Activated CD8-positive, alpha-beta memory T cell treated with anti-CD3 and anti-CD28 coated beads for 4 hours (primary cell): ENCODE measurements at places on chromosomes 13 and 19.

- no peak for DNase-seq
These were observed 225.8 kb downstream of the UQCRFS1 start for GRCh38 chr19:28987177-28987576.

GRCh38 chr13:50636007-50636704, 207.3 kb downstream of the DLEU7 start:
- DNase-seq = no peak

GRCh38 chr13:31124204-31124603, 37.5 kb downstream of the HSPH1 start:
- no peak for DNase-seq

DNA sequence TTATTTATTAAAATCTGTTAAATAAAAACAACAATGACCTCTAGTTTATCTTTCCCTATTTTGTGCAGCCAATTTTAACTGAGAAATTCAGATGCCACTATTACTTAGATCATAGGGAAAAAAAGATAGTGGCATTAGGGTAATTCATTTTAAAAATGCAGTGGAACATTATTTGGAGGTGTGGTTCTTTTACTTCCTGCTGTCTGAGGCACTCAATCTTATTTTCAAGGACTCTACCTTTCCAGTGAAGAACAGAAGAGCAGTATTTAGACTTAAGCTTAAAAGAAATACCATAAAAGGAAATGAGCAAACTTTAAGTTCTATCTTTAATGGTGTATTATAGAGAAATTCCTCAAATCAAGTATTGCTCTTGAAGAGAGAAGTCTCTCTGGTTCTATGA, 342.6 kb upstream of the KLF12 start:
- DNase-seq = no peak

DNA sequence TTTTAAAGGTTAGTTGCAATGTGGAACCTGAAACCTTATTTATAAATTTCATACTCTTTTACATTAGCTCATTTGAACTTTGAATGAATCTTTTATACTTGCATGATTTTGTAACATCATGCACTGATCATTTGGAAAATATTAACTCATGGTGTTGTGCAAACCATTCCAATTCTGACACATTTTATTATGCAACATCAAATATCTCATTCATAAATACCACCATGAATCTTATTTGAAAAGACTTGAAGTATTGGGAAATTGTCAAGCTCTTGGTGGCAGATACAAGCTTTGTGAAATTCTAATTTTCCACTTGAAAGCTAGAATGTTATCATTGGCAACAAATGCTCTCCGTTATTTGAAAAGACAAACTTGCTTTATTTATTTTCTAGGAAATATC, 379.9 kb upstream of the PCDH20 start:
- DNase-seq = no peak

- no peak for DNase-seq
These were observed 6.3 kb upstream of the KCTD12 start for GRCh38 chr13:76892488-76892887.

DNA sequence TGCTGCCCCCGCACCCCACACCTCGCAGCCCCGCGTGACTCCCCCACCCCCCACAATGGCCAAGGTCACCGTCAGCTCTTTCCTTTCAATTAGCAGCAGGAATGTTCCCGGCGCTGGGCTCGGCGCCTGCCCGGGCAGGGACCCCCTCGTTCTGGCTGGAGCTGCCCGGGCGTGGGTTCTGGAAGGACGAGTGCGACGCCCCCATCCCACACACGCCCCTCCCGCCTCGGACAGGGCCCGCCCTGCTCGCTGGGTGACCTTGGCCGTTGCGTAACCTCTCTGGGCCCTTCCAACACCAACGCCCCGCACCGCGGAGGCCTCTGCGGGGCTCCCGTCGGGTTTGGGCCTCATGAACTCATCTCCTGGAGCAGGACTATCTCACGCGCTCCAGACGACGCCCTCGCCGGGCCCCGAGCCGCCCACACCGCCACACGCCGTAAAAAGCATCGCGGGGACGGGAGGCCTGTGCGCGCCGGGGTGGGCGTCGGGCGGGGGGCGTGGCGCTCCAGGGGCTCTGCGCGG, 10.3 kb downstream of the PALM start:
- no peak for DNase-seq

- no peak for DNase-seq
These were observed 65.3 kb downstream of the ABCC4 start for GRCh38 chr13:95235974-95236373.

DNA sequence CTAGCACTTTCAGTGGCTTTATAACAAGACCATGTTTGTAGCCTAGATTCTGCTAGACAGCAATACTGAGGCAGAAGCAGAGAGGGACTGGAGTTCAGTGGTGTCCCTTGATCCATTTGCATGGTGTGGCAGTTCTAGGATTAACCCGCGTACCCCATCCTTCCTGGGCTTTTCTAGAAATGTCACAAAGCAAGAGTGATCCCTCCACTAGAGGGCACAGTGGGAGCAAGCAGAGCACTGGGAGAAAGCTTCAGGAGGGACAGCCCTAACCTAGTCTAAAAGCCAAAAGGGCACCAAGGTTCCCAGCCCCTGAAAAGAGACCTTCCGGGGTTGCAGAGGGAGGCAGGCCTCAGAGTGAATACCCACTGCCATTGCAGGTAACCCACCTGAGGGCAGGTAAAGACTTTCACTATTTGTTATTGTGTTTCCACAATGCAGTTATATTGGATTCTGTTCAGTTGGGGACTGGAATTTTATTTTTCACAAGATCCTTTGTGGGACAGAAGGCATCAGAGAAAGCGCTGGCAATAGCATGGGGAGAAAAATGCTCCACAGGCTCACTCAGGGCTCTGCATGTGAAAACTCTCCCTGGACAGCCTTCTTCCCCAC, 170.6 kb downstream of the FLT1 start:
- DNase-seq = peak; percentile 6

DNA sequence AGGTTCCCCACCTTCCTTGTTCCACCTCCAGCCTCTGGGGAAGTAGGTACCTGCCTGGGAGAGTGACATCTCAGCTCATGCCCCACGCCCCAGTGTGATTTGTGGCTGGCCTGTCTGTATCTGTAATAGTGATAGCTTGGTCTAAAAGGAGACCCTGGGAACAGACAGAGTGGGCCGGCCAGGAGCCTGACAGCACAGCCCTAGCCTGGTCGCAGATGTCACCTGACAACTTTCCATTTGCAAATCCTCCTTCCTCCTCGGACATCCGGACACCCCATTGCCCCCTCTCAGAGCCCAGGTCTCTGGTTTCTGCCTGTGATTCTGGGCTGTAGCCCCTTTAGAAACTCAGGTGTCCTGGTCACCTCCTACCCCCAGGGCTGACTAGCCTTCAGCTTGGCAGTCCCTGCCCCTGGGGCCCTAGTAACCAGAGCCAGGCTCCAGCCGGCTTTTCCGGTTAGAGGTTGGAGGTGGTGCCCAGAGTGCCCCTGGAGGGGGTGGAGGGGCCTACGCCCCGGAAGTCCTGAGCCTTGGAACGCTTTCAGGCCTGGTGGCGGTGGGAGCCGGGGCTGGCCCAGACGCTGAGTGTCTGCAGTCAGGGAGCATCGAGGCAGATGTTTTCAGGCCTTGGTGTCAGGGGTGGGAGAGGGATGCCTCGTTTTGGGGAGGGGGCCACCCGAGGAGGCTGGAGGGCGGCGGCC, 6.5 kb downstream of the LRRC8E start:
- DNase-seq = no peak

DNA sequence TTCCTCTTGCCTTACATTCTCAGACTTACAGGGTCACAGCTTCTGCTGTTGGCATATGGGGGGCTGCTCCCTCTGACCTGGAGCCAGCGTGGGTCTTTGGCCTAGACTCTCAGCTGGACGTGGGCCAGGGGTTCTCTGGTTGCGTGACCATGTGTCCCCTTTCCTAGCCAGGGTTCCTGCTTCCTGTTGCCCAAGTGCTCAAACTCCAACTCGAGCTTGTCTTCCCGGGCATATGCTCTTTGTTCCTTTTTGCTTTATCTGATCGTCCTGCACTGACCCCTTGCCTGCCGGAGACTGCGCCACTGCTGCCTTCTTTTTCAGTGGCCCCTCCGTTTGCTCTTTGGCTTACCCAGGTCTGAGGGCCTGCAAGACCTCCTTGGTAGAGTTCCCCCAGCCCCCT, 25.3 kb upstream of the GPR183 start:
- DNase-seq = no peak

DNA sequence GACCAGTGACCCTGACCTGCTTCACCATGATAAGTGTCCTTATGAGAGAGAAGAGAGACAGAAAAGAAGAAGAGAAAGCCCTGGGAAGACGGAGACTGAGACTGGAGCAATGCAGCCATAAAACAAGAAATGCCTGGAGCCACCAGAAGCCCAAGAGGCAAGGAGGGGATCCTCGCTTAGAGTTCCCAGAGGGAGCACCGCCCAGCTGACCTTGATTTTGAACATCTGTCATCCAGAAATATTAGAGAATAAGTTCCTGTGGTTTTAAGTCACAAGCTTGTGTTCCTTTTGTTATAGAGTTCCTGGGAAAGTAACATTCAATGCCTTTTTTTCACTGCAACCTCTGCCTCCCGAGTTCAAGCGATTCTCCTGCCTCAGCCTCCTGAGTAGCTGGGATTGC, 20.2 kb downstream of the CERS1 start:
- no peak for DNase-seq

GRCh38 chr13:110507678-110508381, 53.7 kb downstream of the RAB20 start:
- DNase-seq = no peak

DNA sequence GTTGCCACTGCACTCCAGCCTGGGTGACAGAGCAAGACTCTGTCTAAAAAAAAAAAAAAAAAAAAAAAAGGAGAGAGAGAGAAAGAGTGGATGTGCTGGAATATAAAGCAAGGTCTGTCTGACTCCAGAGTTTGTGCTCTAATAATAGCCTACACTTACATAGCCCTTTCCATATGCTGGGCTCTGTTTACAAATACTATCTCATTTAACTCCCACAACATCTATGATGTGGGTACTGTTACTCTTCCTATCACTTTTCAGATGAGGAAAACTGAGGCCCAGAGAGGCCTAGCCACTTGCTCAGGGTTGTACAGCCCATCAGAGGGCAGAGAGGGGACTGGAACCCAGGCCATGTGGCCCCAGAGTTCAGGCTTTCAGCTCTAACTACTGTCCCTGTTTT, 15.9 kb upstream of the PAK4 start:
- DNase-seq = no peak

DNA sequence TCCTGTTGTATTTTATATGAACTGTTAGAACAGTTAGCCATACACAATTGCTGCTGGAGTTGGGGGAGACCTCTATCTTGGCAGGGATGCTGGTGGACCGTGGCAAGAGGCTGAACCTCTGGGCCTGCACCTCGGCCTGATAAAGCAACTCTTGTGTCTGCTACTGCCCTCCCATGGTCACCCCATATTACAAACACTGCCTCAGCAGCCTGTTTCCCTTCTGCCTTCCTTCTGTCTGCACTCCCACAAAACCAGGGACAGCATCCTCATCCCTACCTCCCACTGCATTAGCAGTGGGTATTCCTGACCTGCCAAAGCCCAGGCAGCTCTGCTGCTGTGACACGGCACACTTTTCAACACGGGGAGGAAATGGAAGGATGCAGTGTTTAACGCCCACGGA, 456.4 kb downstream of the FGF14 start:
- DNase-seq = no peak

DNA sequence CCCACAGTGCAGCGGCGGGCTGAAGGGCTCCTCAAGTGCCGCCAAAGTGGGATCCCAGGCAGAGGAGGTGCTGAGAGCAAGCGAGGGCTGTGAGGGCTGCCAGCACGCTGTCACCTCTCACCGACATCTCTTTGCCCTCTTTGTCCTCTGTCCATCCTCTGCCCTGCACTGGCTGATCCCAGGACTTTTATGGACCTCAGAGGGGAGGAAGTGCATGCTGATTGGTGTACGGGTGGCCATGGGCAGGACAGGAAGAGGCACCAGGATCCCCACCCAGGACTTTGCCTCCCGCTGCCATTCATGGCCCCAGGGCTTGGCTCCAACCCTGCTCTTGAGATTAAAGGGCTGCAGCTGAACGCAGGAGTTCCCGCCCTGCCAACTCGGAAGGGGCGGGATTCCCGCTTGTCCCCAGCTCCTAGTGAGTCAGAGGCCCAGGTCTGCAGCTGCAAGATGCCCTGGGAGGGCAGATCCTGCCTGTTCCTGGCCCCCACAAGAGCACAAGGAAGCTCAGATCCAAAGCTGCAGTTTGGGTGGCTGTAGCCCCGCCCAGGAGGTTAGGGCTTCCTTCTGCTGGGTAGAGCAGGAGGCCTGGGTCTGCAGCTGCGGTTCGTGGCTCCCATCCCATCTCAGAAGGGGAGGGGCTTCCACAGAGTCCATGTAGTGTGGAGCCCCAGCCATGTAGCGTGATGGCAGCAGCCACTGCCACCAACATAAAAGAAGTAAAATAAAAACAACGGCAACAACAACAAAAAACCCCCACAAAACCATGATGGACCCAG, 1716.7 kb downstream of the SLITRK1 start:
- DNase-seq = no peak

DNA sequence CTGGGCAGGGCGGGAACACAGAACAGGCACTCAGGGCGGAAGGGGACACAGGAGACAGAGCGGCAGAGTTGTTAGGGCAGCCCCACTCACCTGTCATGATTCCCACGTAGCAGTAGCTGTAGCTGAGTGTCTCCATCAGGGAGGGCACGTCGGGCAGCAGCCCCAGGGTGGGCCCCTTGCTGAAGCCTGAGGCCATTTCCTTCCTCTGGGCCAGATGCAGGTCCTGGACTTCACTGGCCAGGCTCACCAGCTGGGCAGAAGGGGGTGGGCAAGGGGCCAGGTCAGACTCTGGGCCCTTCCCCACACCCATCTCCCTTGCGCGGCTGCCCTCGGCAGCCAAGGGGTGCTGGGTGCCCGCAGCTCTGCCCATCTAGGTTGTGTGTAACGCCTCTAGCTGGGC, 5.9 kb downstream of the MBOAT7 start:
- DNase-seq = no peak

- DNase-seq = no peak
These were observed 224.5 kb downstream of the DCLK1 start for GRCh38 chr13:35906636-35907035.

GRCh38 chr13:59607780-59608233, 555.9 kb downstream of the DIAPH3 start:
- DNase-seq = no peak

GRCh38 chr13:113558461-113558860, 26.1 kb upstream of the TFDP1 start:
- no peak for DNase-seq

GRCh38 chr13:100476963-100477362, 111.6 kb downstream of the GGACT start:
- no peak for DNase-seq

DNA sequence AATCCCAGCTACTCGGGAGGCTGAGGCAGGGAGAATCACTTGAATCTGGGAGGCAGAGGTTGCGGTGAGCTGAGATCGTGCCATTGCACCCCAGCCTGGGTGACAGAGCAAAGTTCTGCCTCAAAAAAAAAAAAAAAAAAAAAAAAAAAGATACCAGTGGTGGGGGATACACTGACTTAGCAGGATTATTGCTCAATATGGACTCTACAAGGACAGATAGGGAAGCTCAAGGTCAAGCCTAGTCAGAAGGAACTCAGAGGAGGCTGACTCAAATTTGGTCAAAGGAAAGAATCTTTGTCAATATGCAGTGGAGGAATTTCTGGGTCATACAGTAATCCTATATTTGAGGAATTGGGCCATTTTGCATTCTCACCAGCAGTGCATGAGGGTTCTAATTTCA, 6.7 kb upstream of the DIAPH3 start:
- DNase-seq = no peak

- no peak for DNase-seq
These were observed 3.9 kb upstream of the SYCE2 start for GRCh38 chr19:12922959-12923358.
